Stimulated activated CD8-positive, alpha-beta memory T cell treated with anti-CD3 and anti-CD28 coated beads, Interleukin-15, amount 100 ng/mL, for 48 hours (primary cell): ENCODE measurements at places on chromosomes 3 and 15.

GRCh38 chr3:157999246-157999645 is 107.0 kb downstream of the SHOX2 start:
- DNase-seq = no peak

DNA sequence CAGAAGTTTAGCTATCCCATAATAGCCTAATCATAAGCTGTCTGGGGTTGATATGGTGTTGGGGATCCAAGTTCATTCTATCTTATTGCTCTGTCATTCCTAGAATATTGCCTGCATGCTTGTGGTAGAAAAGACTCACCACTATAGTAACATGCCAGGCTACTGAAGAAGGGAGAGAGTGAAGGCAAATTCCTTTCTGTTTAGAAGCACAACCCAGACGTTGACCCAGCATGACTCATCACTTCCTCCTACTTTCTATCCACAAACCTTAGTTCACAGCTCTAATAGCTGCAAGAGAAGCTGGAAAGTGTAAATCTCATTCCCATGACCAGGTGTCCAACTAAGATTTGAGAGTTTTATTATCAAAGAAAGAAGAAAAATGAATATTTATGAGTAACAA is 57.8 kb upstream of the NMD3 start:
- DNase-seq = no peak

- no peak for DNase-seq
Measured at GRCh38 chr3:113485161-113485609, 29.8 kb downstream of the SPICE1 start.

DNA sequence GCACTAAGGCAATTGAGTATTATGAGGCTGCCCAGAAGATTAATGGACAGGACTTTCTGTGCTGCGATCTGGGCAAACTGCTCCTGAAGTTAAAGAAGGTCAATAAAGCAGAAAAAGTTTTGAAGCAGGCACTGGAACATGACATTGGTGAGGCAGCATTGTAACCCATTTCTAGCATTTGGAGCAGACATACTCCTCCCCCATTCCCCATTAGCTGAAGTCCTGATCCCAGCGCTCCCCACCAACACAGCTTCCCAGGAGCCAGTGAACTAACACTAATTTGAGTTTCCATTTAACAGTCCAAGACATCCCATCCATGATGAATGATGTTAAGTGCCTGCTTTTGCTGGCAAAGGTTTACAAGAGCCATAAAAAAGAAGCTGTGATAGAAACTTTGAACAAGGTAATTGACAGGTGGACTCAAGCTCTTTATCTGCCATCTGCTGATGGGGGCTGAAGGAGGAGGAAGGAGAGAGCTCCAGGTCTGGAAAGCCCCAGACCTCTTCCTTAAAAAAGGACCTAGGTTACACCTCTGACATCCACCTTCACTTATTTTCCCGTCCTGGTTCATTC is 22.6 kb downstream of the CSRNP1 start:
- DNase-seq = no peak

GRCh38 chr3:8278448-8278847 is 223.2 kb upstream of the LMCD1 start:
- no peak for DNase-seq

- DNase-seq = no peak
Measured at GRCh38 chr3:7382293-7383010, 521.5 kb downstream of the GRM7 start.

GRCh38 chr15:74725845-74726773 is 781 bp upstream of the CYP1A1 start:
- peak; percentile 40 for DNase-seq

DNA sequence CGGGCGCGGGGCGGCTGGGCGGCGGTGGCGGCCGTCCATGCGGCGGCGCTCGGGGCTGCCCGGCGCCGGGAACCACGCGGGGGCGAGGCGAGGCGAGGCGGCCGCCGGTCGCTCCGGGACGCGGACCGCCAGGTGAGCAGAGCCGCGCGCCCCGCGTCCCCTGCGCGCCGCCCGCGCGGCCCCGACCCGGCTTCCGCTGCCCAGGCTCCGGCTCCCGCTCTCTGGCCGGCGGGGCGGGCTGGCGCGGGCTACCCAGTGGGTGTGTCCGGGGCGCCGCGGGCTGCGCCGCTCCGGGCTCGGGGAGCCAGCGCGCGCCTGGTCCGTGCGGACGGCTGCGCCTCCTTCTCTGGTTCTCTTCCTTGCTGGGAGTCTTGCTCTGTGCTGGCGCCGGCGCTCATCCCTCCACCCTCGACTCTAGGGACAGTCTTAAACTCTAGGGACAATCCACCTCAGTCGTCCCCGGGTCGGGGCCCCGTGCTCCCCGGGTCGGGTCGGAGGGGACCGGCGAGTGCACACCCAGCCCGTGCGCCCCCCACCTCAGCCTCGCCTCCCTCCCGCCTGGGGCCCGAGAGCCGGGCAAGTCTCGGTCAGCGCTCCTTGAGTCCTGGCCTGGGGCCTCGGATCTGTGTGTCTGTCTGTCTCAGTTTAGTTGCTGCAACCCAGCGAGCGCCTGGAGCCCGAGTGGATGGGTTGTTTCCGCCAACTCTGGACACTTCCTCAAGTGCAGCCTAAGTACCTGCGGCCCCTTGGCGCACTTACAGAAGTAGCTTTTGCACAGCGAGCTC is 488 bp downstream of the THSD4 start:
- DNase-seq = no peak

- DNase-seq = no peak
Measured at GRCh38 chr3:117400303-117400702, 690.7 kb downstream of the TUSC7 start.

DNA sequence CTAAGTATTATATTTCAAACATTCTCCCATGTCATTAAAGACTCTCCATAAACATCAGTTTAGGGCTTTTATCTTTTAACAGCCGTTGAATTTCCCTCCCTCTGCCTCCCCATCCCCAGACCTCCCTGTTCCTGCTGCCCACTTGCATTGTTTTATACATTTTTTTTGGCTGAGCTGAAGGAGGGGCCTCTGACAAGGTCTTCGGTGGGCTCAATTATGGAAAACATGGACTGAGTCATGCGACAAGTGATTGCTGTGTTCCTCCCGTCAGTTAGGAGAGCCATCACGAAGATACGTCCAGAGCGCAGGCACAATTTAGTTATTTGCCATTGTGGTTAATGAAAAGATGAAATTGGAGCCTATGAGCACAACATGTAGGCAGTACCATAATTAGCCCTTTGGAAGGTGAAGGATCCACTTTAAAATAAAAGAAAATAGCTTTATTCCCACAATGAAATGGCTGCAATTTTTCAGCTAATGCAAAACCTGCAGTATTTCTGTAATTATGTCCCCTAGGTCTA is 12.0 kb upstream of the NMNAT3 start:
- no peak for DNase-seq

GRCh38 chr3:72810063-72810462 is 38.2 kb downstream of the SHQ1 start:
- DNase-seq = no peak

DNA sequence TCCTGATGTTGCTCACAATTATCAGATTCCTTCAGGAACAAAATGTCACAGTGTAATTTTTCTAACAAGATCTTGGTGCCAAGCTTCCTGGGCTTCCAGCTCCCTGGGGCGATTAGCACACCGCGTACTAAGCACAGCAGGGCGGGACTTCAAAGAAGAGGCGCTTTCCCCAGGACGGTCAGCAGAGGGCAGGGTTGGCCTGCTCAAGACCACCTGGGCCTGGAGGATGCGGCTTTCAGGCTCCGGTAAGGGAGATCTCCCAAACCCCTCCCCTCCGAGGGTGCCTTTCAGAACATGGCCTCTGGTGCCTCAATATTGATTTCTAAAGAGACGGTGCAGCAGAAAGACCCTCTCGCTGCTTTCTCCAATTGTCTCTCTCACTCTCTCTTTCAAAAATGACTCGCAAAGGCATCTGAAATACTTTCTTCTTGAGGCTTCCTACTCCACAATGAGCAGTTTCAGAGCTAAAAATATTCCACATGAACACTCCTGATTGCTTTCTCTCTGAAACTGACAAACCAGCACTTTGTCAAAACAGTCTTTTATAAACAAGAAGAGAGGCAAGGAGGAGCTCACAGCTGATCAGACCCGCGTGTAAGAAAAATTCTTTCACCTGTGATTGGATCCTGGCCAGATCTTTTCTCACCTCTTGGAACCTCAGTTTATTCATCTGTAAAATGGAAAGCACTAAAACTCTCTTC is 154.0 kb downstream of the ADAMTS9 start:
- DNase-seq = peak; percentile 36

GRCh38 chr3:58206406-58207011 is 4.3 kb downstream of the DNASE1L3 start:
- DNase-seq = peak; percentile 36

- no peak for DNase-seq
Measured at GRCh38 chr3:30084971-30085403, 521.4 kb upstream of the TGFBR2 start.

- DNase-seq = no peak
Measured at GRCh38 chr15:59349680-59350420, 22.8 kb downstream of the MYO1E start.
